A549 treated with CpdA at 1 μM for 4 hours (cell line): ENCODE measurements at places on chromosomes 13 and 19. TPM values are rescaled to one million over a fixed set of nuclear protein-coding genes. Genes with fewer than 3 reads are reported as not detected.

The PEG3 gene
- total RNA-seq, result not detected in 5 replicates

The RFPL4AL1 gene
- not detected in 5 replicates for total RNA-seq

The ERFL gene
- 0.21 to 0.35 TPM (median 0.26 TPM) in 5 replicates for total RNA-seq

The ZSCAN4 gene
- total RNA-seq, result not detected in 5 replicates

The ZNF563 gene
- total RNA-seq, result not detected in 5 replicates

The TMEM221 gene
- 0.56 to 0.92 TPM (median 0.74 TPM) in 5 replicates for total RNA-seq

The NPAS1 gene
- 5.6 to 8.0 TPM (median 6.0 TPM) in 5 replicates for total RNA-seq

The ZNF430 gene
- total RNA-seq, result 1.8 to 3.9 TPM (median 2.3 TPM) in 5 replicates

The NDUFA11 gene
- 196 to 305 TPM (median 288 TPM) in 5 replicates for total RNA-seq

The JOSD2 gene
- 52.1 to 89.0 TPM (median 82.4 TPM) in 5 replicates for total RNA-seq
